ENCODE measurements at places on chromosomes 13 and 19. TPM values are rescaled to one million over a fixed set of nuclear protein-coding genes. Genes with fewer than 3 reads are reported as not detected.

LILRA6 gene
- total RNA-seq: not detected

KLK4 gene
- total RNA-seq: not detected

LRRC25 gene
- 0.14 TPM for total RNA-seq

THSD1 gene
- total RNA-seq: 5.3 TPM

POSTN gene
- 396 TPM for total RNA-seq

ERICH6B gene
- not detected for total RNA-seq

CEACAM16 gene
- total RNA-seq: not detected

SLC10A2 gene
- total RNA-seq: not detected

CYP2F1 gene
- not detected for total RNA-seq

BAX gene
- 77.2 TPM for total RNA-seq

SLC46A3 gene
- 5.8 TPM for total RNA-seq
